ENCODE measurements at places on chromosomes 11 and 22. TPM values are rescaled to one million over a fixed set of nuclear protein-coding genes. Genes with fewer than 3 reads are reported as not detected.
A peak's percentile ranks its signal among the peaks of the same experiment; 100 is the strongest.

DNA sequence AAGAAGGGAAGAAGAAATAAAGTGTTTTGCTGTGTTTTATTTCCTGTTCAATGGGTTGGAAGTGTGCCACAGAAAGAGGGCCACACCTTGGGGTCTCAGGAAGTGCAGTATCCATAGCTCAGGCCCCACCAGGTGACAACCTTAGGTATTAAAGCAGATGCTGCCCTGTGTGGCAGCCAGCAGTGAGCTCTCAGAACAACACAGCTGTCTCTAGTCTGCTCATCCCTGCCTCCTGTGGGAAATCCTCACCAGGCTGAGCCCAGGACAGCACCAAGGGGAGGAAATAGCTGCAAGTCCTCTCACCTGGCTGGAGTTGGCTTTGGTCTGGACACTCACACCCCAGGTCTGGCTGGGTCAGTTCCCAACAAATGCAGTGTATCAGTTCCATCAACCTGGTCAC is 25.1 kb downstream of the ARL14EP start:
- DNase-seq: no peak

Gene CHRM1
- total RNA-seq: not detected

Gene P2RX6
- total RNA-seq: not detected

- DNase-seq: no peak
These were observed 7.4 kb downstream of the ZDHHC5 start for GRCh38 chr11:57675176-57675941.

DNA sequence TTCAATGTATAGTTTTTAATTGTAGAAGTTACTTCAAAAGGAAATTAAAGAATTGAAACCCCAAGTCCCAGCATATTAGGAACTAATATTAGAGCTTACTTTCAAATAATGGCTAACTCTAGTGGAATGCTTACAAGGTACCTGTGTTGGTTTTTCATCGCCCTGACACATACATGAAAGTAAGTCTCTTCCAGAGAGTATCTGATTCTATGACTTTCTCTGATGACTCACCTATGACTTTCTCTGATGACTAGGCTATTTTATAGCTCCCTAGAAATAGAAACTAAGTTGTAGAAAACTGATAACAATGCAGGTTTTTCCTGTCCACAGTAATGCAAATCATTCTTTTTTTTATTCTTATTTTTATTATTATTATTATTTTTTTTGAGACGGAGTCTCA is 33.6 kb upstream of the MMP7 start:
- peak; percentile 27 for DNase-seq

DNA sequence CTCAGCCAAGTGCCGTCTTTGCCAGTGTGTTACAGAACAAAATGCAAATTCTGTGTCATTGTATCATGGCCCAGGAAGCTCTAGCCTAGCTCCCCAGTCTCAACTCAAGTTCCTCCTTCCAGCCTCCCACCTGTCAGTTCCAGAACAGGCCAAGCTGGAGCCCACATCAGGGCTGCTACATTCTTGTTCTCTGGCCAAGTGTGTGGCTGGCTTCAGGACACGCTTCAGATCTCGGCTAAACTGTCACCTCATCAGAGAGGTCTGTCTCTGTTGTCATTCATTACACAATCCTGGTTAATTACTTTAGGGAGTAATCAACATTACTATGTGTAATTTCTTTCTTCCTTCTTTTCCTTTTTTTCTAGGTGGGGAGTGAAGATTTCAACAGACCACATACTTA is 347.0 kb upstream of the SYN3 start:
- DNase-seq: no peak

Gene KCTD14
- total RNA-seq: 2.0 TPM

GRCh38 chr11:115910379-115910778 is 406.2 kb upstream of the CADM1 start:
- DNase-seq: no peak

Gene EED
- 16.5 TPM for total RNA-seq

DNA sequence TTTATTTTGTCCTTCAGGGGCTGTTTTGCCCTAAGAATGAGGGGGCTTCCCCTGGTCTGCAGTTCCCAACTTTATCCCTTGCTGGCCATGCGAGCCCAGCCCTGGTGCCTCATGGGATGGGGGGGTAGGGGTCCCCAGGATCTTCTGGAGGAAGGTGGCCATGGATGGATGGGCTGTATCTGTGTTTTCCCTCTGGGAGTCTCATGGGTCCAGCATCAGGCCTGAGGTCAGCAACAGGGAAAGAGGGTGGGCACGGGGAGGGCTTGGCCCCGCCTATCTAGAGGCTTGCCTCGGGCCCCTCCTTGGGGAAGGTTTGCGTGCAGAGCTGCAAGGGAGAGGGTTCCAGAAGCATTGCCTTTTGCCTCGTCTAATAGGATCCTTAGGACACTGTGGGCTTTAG is 10.8 kb upstream of the ADORA2A start:
- DNase-seq: no peak
